ENCODE measurements at places on chromosomes 6 and 20. TPM values are rescaled to one million over a fixed set of nuclear protein-coding genes. Genes with fewer than 3 reads are reported as not detected.

NRN1 gene
- total RNA-seq: not detected

RNF182 gene
- 19.6 TPM for total RNA-seq

TRAM2 gene
- 49.3 TPM for total RNA-seq

NOX3 gene
- total RNA-seq: not detected

RIPOR2 gene
- total RNA-seq: 1.9 TPM

All from melanocyte of skin (primary cell).